ENCODE measurements at places on chromosomes 16 and 17.

DNA sequence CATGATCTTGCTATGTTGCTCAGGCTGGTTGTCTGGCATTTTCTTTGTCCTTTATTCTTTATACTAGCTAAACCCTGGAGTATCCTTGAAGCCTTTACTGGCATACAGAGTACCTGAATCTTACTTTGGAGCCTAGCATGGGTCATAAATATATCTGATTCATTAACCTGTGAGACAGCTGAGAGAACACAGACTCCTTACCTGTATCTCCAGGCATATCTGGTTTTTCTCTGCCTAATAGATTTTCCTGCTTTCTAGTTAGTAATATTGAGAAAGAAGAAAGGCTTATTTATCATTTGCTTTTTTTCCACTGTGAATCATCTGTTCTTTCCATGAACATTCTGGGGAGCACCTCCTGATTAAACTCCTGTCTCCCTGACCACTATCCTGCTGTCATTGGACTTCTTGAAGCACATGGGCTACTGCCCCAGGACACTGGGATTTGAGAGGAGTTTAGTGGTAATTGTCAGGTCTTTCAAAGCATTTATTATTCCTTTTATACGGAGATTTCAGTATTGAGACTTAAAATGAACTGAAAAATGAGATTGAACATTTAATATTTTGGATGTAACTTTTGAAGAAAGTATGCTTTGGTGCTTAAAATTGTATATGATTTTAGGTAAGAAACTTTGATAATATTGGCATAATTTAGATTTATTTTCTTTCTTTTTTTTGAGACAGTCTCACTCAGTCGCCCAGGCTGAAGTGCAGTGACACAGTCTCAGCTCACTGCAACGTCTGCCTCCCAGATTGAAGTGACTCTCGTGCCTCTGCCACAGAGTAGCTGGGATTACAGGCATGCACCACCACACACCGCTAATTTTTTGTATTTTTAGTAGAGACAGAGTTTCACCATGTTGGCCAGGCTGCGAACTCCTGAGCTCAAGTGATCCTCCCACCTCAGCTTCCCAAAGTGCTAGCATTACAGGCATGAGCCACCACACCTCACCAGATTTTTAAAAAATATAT is 8.6 kb downstream of the PDP2 start:
- no peak for DNase-seq

- DNase-seq = no peak
These were observed 35.2 kb downstream of the SLC7A5 start for GRCh38 chr16:87834005-87834667.

GRCh38 chr17:67244431-67245072 is 444 bp downstream of the HELZ start:
- DNase-seq = no peak

DNA sequence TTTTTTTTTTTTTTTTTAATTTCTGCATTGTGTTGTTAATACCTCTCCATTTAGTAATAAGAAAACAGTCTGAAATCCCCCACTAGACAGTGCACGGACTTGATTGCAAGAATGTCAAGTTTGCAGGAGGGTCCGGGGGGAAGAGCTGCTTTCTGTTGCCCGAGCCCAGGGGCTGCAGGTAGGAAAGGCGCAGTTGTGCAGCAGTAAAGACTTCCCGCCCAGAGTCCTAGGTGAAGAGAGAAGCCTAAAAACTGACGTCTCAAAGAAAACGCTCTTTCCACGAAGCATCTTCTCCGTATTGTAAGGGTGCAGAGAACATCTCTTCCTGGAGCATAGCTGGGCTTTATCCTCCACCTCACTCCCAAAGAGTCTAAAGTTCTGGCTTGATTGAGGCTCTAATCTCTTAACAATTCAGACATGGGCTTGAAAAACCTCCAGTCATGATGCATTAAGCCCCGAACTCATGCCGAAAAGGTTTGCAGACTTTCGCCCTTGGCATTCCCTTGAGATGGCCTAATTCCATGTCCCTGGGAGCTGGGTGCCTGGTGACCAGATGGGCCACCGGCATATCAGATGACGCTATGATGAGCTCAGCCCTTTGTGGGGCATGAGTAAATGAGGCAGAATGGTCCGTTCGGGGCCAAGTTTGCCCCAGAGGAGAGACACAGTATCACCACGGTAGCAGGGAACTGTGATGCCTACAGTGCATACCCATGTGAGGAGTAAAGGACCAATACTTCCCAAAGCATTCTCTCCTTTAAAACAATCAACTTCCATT is 436.2 kb upstream of the ZFHX3 start:
- no peak for DNase-seq

DNA sequence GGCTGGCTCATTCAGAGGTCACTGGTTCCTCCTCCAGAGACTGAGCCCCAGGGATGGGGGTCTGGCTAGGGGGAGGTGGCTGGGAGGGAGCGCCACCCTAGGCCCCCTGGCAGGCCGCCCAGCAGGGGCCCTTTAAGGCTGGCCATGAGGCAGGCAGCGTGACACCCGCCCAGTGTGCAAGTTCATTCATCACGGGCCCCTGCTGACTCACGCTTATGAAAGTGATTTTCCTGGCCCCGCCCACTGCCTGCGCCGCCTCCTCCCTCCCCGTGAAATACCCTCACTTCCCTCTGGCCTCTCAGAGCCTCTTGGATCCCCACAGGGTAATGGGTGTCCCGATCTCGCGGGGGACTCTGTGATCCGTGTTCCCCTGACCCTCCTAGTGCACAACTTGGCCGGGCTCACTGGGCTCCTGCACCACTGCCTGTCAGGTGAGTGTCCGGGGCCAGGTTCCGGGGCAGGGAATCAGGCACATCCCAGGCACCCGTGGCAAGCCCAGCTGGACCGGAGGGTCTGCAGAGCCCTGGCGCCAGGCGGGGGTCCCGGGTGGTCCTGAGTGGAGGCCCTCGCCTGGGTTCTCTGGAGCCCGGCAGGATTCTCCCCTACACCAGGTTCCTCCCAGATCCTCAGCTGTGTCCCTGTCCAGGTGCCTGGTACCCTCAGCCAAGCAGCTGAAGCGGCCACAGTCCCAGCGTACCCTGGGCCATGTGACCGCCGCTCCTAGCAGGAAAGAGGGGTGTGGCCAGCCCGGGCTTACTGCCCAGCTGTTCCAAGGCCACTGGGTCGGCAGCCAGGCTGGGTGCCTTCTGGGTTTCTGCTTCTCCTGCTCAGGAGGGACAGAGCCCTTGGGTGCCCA is at the start of gene OSGIN1:
Gene OSGIN1 (plus strand): TSS at position 301 of the 856 bp plus-strand sequence. CDS start 4,432 bp downstream, outside the sequence.
- DNase-seq = peak; percentile 90

GRCh38 chr17:72775919-72776318 is 316.6 kb downstream of the SLC39A11 start:
- DNase-seq = no peak

- no peak for DNase-seq
These were observed 97.7 kb downstream of the RPGRIP1L start for GRCh38 chr16:53605831-53606400.

- no peak for DNase-seq
These were observed 863 bp downstream of the CASKIN1 start for GRCh38 chr16:2195322-2196161.

DNA sequence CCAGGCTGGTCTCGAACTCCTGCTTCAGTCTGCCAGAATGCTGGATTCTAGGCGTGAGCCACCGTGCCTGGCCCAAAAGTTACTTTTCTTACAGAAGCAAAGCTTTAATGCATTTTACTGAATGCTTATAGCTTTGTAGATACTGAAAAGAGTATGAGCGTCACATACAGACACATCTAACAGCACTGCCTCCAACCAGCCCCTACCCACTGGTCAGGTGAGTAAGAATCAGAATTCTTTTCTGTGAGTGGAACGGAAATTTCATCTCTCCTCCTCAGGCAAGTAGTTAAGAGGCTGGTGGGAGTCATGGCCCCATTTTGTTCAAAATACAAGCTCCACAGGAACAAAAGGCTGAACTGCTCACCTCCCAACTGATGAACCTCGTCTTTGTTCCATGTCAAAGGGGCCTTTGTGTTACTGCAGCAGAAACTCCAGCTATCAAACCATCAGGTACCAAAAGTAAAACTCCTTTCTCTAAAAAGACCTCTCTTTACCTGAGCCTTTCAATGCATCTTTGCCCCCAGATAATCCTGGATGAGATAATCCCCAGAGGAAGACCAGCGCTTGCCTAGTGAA is 92.4 kb upstream of the RPH3AL start:
- no peak for DNase-seq

- DNase-seq = no peak
These were observed 38.4 kb downstream of the HIC1 start for GRCh38 chr17:2093349-2093748.

DNA sequence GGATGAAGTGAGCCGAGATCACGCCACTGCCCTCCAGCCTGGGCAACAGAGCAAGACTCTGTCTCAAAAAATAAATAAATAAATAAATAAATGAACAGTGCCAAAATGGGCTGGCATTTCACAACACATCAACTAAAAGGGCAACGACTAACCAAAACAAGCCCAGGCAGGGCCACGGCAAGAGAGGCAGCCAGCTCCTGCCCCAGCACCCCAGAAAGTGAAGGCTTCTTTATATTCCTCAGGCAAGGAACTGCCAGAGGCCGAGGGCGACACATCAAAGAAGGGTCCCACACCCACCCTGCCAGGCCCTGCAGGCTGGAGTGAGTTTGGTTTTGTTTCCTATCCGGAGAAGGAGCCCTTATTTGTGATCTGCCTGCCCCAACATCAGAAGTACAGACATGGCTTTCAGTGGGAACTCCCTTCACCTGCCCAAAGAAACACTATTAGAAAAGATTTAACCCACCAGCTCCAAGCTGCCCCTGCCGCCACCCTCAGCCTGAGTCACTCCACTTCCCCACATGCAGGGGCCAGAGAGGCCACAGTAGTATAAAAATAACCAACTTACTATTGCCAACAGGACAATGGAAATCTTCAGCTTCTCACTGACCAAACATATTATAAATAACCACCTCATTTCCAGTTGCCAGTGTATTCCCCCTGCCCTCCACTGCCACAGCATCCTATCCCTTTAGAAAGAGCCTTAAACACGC is 8.0 kb downstream of the FBXO31 start:
- DNase-seq = no peak

DNA sequence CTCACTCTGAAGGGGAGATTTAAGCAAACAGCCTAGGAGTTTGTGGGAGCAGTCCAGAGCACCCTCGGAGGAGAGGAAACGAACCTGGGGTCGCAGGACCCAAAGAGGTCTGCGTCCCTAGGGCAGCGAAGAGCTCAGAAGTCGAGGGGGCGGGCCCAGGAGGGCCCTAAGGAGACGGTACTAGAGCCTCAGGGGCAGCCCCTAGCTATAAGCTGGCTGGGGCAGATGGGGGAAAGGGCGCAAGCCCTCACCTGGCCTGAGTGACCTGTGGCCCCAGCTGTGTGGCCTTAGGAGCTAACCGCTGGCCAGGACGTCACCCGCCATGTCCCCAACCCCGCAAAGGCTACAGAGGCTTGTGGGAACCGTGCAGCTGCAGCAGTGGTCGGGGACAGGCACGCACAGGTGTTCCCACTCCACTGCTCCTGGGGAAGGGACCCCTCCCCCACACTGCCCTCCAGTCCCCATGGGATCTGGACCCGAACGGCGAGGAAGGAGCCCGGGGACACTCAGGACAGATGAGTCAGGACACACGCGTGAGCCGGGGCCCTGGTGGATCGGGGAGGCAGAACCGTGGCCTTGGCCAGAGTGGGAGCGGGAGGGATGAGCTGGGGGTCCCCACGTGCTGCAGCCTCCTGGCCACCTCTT is 2.0 kb upstream of the CTRB2 start:
- DNase-seq = no peak

Measured in 8988T (cell line).